Memory B cell (primary cell): ENCODE measurements at places on chromosomes 3 and 15.

- H3K36me3 ChIP-seq, result peaks cover 3% of the 10 kb centered on the region
- peak overlapping the region; percentile 73 for H3K27ac ChIP-seq
- DNase-seq, result no peak
- no peak overlapping the region for H3K4me3 ChIP-seq
- H3K4me1 ChIP-seq, result peaks cover 23% of the 10 kb centered on the region
Observed at GRCh38 chr3:19506171-19506570, 357.9 kb downstream of the KCNH8 start.

GRCh38 chr3:69079269-69080159, 651 bp downstream of the UBA3 start:
- H3K36me3 ChIP-seq, result peaks cover 2% of the 10 kb centered on the region
- H3K27ac ChIP-seq, result peak overlapping the region; percentile 99
- H3K4me1 ChIP-seq, result peaks cover 35% of the 10 kb centered on the region
- peak overlapping the region; percentile 84 for H3K4me3 ChIP-seq

- H3K4me1 ChIP-seq, result no peaks in the 10 kb centered on the region
- no peak for DNase-seq
- no peak overlapping the region for H3K27ac ChIP-seq
- H3K27me3 ChIP-seq, result no peaks in the 10 kb centered on the region
Observed at GRCh38 chr15:87901926-87902690, 354.4 kb downstream of the NTRK3 start.

GRCh38 chr15:69145694-69146492, 14.5 kb upstream of the GLCE start:
- no peak for DNase-seq
- H3K27me3 ChIP-seq, result peaks cover 37% of the 10 kb centered on the region
- H3K4me1 ChIP-seq, result no peaks in the 10 kb centered on the region
- H3K27ac ChIP-seq, result no peak overlapping the region

DNA sequence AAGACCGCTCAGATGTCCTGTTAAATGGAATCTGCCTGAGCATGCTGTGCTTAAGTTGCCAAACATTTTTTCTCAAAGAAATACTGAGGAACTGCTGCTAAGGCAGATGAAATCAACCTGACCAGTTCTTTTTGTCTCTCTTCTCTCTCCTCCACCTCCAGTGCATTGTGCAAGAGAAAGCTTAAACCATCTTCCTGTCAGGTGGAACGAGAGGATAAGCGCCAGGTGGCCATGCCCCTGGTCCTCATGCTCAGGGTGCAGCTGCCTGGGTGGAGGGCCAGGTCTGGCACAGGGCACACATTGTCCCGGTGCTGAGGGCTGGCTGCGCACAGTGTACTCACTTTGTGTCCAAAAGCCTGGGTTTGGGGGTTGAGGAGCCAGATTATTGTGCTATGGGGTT, 176.2 kb upstream of the TP63 start:
- no peaks in the 10 kb centered on the region for H3K4me1 ChIP-seq
- no peaks in the 10 kb centered on the region for H3K27me3 ChIP-seq
- H3K4me3 ChIP-seq, result no peak overlapping the region
- no peak overlapping the region for H3K27ac ChIP-seq
- H3K36me3 ChIP-seq, result no peaks in the 10 kb centered on the region

GRCh38 chr15:28945626-28946230, 60.0 kb downstream of the APBA2 start:
- no peaks in the 10 kb centered on the region for H3K36me3 ChIP-seq
- DNase-seq, result no peak
- H3K27ac ChIP-seq, result no peak overlapping the region
- no peak overlapping the region for H3K4me3 ChIP-seq

DNA sequence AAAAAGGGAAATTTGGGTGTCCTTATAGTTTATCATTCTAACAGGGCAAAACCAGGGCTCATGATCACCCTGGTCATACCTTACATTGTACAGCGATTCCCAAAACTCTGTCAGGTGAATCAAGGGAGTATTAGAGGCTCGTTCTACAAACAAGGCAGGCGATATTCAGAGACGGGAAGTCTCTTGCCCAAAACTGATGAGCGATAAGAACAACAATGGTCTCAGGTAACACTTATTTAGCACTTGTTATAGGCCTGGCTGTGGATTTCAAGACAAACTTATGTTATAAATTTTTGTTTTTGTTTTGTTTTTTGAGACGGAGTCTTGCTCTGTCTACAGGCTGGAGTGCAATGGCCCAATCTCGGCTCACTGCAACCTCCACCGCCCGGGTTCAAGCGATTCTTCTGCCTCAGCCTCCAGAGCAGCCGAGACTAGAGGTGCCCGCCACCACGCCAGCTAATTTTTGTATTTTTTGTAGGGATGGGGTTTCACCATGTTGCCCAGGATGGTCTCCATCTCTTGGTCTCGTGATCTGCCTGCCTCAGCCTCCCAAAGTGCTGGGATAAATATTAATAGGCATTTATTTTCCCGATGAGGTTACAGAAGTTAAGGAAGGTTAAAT, 12.8 kb downstream of the BCL2L10 start:
- no peaks in the 10 kb centered on the region for H3K27me3 ChIP-seq
- H3K27ac ChIP-seq, result no peak overlapping the region
- DNase-seq, result no peak
- peaks cover 1% of the 10 kb centered on the region for H3K36me3 ChIP-seq

DNA sequence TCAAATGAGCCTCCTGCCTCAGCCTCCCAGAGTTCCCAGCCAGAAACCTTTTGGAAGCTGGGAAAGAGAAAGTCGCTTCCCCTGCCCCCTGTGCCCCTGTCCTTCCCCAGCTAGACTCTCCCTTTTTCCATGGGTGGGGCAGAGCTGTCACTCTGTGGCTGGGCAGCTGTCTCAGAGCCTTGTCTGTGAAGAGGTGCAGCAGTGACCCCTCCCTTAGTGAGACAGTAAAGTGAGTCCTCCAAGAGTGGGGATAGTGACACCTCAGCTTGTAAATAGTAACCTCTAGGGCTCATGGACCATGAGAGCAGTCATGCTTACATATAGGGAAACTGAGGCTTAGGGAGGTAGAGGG, 76.3 kb downstream of the SMAD6 start:
- DNase-seq, result no peak
- no peak overlapping the region for H3K27ac ChIP-seq
- H3K4me1 ChIP-seq, result no peaks in the 10 kb centered on the region
- peaks cover 2% of the 10 kb centered on the region for H3K27me3 ChIP-seq

DNA sequence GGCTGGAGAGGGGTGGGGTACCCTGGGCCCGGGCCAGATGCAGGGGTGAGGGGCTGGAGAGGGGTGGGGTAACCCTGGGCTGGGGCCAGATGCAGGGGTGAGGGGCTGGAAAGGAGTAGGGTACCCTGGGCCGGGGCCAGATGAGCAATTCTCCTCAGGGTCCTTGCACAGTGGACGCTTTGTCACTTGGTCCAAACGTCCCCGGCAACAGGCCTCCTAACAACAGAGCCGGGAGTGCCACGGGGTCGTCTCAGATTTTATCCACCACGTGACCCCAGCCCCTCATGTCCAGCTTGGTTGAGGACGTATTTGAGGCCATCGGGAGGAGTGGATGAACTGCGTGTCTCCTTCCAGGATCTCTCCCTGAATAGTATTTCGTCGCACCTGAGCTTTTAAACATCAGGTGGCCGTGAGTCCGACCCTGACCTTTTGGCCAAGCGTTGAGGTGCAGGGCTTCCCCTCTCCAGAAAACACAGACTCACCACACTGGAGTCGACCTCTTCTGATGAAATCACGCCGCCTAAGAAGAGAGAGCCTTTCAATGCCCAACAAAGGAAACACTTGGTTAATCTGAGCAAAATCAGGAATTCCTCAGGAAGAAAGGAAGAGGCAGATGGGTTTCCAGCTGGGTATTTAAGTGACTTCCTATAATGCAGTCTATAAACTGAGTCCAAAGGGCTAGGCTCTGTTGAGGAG, 12.8 kb upstream of the LRRC15 start:
- H3K27ac ChIP-seq, result no peak overlapping the region
- no peaks in the 10 kb centered on the region for H3K4me1 ChIP-seq
- H3K4me3 ChIP-seq, result no peak overlapping the region
- DNase-seq, result no peak

DNA sequence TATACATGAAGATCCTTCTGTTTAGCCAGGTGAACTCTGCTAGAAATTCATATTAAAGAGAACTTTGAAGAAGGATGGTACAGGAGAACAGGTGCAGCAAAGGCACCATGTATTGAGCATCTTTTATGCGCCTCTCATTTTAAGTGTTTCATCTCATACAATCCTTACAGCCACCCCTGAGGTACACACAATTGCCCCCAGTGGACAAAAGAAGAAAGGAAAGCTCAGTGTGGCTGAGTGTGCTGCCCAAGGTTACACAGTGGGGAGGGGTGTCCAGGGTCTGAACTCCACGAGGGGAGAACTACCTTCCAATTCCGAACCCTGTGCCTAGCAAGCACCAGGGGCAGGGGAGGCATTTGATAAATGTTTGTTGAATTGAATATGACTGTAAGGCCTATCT, 98.6 kb downstream of the MECOM start:
- peaks cover 5% of the 10 kb centered on the region for H3K27me3 ChIP-seq
- H3K36me3 ChIP-seq, result no peaks in the 10 kb centered on the region
- DNase-seq, result no peak
- no peak overlapping the region for H3K4me3 ChIP-seq
- no peaks in the 10 kb centered on the region for H3K4me1 ChIP-seq

- no peak for DNase-seq
- H3K27me3 ChIP-seq, result peaks cover 6% of the 10 kb centered on the region
- no peaks in the 10 kb centered on the region for H3K4me1 ChIP-seq
- no peaks in the 10 kb centered on the region for H3K36me3 ChIP-seq
- H3K27ac ChIP-seq, result no peak overlapping the region
- H3K4me3 ChIP-seq, result no peak overlapping the region
Observed at GRCh38 chr15:81890496-81890895, 155.3 kb downstream of the MEX3B start.

DNA sequence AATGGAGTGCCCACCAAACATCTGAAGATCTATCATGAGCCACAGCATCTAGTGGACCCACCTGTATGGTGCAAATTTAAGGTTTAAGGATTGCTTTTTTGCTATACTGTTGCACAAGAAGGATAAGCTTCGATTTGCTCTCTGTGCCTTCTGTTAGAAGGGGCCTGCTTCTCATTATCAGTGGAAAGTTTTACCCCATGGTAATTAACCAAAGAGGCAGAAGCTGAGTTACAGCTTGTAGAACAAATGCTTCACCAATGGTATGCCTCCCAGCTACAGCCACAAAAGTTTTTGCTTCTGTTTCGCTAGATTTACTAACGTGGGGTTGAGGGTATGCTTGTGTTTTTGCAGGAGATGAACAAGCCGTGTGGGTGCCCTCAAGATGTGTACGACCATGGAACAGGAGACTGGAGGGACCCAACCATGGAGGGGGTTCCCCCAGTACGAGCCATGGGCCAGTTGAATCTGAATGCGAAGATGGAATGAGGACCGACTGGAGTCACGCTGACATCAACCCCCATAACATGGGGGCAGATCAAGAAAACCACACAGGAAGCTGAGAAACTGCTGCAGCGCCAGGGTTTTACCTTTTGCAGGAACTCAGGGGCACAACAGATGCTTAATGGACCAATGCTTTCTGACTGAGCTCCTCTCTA, 43.5 kb downstream of the ACAD9 start:
- H3K4me1 ChIP-seq, result peaks cover 7% of the 10 kb centered on the region
- peaks cover 10% of the 10 kb centered on the region for H3K36me3 ChIP-seq
- H3K4me3 ChIP-seq, result peak overlapping the region; percentile 35
- H3K27ac ChIP-seq, result no peak overlapping the region

GRCh38 chr15:65778269-65778668, 13.8 kb downstream of the DENND4A start:
- no peaks in the 10 kb centered on the region for H3K27me3 ChIP-seq
- peaks cover 24% of the 10 kb centered on the region for H3K4me1 ChIP-seq
- H3K36me3 ChIP-seq, result peaks cover 2% of the 10 kb centered on the region
- DNase-seq, result no peak
- H3K27ac ChIP-seq, result peak overlapping the region; percentile 91
- H3K4me3 ChIP-seq, result peak overlapping the region; percentile 45

- no peaks in the 10 kb centered on the region for H3K36me3 ChIP-seq
- peaks cover 2% of the 10 kb centered on the region for H3K27me3 ChIP-seq
- H3K4me3 ChIP-seq, result no peak overlapping the region
- H3K4me1 ChIP-seq, result no peaks in the 10 kb centered on the region
- no peak for DNase-seq
Observed at GRCh38 chr15:25909806-25910205, 46.7 kb upstream of the ATP10A start.

DNA sequence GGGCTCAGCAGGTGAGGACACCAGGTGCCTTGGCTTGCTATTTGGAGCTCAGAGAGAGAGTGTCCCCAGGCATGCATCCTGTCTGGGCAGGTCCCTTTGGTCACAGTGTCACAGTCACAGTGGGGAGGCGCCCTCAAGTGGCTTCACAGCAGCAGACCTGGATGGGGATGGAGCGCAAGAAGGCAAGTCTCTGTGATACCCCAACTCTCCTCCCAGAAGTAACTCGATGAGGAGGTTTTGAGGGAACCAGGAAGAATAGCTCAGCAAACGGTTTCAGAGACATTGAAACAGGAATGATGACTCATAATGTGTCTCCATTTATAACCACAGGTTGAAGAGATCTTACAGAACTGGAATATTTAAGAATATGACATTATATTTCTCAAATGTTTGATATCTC, 66.5 kb upstream of the SH3GL3 start:
- DNase-seq, result no peak
- H3K36me3 ChIP-seq, result no peaks in the 10 kb centered on the region
- no peak overlapping the region for H3K4me3 ChIP-seq
- H3K27me3 ChIP-seq, result peaks cover 17% of the 10 kb centered on the region

DNA sequence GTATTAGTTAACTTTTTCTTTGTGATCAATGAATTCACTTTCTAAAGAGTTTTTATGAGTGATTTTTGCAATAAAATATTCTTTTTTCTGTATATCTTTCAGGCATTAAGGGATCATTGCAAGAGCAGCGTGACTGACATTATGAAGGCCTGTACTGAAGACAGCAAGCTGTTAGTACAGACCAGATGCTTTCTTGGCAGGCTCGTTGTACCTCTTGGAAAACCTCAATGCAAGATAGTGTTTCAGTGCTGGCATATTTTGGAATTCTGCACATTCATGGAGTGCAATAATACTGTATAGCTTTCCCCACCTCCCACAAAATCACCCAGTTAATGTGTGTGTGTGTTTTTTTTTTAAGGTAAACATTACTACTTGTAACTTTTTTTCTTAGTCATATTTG, 24.4 kb downstream of the SELENOT start:
- H3K27me3 ChIP-seq, result no peaks in the 10 kb centered on the region
- no peak overlapping the region for H3K27ac ChIP-seq
- no peak overlapping the region for H3K4me3 ChIP-seq
- H3K4me1 ChIP-seq, result peaks cover 4% of the 10 kb centered on the region
- DNase-seq, result no peak

- no peaks in the 10 kb centered on the region for H3K27me3 ChIP-seq
- H3K36me3 ChIP-seq, result no peaks in the 10 kb centered on the region
- H3K27ac ChIP-seq, result no peak overlapping the region
- DNase-seq, result no peak
Observed at GRCh38 chr3:193052354-193053045, 134.8 kb upstream of the MB21D2 start.

GRCh38 chr15:81161160-81161673, 27.1 kb downstream of the CFAP161 start:
- H3K36me3 ChIP-seq, result no peaks in the 10 kb centered on the region
- H3K27ac ChIP-seq, result no peak overlapping the region
- H3K27me3 ChIP-seq, result peaks cover 19% of the 10 kb centered on the region
- no peak for DNase-seq

- H3K4me3 ChIP-seq, result no peak overlapping the region
- H3K36me3 ChIP-seq, result no peaks in the 10 kb centered on the region
- no peak overlapping the region for H3K27ac ChIP-seq
Observed at GRCh38 chr3:156599089-156599874, 44.4 kb upstream of the SSR3 start.
